ENCODE measurements at places on chromosomes 12 and 14.

DNA sequence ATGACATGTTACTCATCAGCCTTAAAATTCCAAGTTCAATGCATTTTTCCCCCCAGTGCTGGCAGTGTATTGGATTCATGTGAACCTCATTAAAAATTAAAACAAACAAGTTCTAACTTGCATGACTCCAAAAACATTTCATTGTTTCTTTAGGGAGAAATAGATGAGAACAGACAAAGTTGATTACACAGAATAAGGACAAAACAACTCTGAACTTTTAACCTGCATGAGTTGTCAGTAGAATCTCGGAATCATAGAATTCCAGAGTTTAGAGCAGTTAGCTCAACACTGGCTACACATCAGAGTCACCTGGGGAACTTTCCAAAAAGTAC is 127.5 kb downstream of the TMX1 start:
- DNase-seq: no peak

DNA sequence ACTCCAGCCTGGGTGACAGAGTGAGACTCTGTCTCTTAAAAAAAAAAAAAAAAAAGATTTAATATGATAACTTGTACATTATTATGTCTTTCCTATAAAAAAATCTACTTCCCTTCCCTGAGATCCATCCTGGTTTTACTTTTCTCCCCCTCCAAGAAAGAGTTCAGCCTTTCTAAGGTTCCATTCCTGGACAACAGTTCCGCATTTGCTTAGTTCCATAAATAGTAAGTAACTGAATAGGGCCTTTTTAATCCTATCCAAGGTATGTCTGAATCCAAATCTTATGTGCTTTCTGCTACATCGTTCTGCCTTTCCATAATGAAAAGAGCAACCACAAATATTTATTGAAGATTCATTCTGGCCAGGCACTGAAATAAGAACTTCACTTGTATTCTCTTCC is 187.8 kb downstream of the DACT1 start:
- DNase-seq: no peak

DNA sequence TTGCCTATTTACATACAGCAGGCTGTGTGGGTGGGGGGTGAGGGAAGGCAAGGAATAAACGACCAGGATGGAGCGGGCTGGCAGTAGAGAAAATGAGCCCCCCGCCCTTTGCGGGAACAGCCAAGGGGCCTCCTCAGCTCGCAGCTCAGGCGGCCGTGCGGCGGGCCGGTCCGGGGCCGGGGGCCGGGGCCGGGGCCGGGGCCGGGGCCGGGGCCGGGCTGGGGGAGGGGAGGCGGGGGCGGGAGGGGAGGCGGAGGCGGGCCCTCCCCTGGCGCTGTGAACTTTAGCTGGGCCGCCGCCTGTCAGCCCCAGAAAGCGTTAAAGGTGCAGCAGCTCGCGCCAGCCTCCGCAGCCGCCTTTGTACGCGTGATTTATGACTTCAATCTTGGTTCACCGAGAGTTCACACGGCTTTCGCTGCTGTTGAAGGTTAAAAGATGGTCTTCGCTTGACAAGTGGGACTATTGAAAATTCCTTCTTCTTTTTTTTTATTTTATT is 28.8 kb downstream of the HOXC4 start:
- DNase-seq: peak; percentile 29

GRCh38 chr12:14607568-14607967 is 39.9 kb upstream of the PLBD1 start:
- no peak for DNase-seq

DNA sequence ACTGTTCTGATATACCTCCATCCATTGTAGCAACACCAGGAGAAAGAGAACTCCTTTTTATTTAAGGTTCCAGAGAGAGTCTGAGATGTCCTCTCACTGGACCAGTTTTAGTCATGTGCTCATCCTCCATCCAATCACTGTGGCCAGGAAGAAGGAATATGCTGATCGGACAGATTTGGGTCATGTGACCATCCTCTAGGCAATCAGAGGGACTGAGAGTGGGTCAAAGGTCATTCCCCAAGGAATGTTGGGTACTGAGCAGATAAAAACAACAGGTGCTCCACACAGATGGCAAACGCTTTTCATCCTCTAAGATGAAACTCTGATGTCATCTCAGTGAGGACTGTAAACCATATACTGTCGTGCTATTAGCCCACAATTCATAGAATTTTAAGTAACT is 28.8 kb upstream of the RPH3A start:
- DNase-seq: no peak

DNA sequence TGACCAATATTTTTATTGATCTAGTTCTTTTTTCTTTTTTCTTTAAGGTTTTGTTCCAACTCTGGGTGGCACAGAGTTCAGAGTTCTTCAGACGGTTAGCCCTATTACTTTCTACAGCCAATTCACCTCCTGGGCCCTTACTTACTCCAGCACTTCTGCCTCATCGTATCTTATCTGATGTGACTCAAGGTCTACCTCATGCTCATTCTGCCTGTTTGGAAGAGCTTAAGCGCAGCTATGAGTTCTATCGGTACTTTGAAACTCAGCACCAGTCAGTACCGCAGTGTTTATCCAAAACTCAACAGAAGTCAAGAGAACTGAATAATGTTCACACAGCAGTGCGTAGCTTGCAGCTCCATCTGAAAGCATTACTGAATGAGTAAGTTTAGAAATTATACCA is 64.7 kb downstream of the VEZT start:
- DNase-seq: no peak

GRCh38 chr12:24255920-24256665 is 306.6 kb upstream of the SOX5 start:
- DNase-seq: no peak

- no peak for DNase-seq
Observed at GRCh38 chr14:56878766-56879165, 68.5 kb upstream of the OTX2 start.

GRCh38 chr12:66446276-66446675 is 144.0 kb downstream of the HELB start:
- no peak for DNase-seq

- no peak for DNase-seq
Observed at GRCh38 chr12:34396861-34397590, 374.7 kb downstream of the ALG10 start.

GRCh38 chr12:51721282-51721940 is 127.1 kb downstream of the FIGNL2 start:
- DNase-seq: peak; percentile 12

DNA sequence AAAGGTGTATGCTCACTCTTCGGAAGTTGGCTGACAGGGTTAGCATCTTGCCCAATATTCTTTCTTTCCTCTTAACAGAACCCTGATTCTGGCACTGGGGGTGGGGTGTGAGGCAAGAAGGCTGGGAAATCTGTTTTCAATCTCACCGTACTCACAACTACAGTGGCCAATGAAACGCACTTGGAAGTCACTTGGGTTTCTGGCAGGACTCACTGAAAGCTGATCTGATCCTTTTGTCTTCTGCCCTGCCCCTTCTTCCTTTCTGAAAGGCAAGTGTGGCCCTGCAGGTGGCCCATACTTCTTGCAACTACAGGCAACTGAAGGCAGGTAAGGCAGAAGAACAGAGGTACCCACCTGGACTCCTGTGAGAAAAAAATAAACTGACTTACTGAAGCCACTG is 106.9 kb downstream of the STXBP6 start:
- DNase-seq: no peak

DNA sequence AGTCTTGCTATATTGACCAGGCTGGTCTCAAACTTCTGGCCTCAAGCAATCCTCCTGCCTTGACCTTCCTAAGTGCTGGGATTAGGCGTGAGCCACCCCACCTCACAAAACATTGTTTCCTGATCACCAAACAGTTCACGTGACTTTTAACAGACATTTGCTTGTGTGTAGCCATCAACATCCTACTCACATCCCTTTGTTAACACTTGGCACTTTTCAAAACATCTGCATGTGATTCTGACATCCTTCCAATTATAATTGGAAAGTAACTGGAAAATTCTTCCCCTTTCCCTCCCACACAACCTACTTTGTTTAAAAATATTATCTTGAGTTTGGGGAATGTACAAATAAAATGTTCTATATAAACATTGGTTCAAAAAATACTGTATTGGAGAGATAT is 317.9 kb downstream of the PCNX1 start:
- no peak for DNase-seq

DNA sequence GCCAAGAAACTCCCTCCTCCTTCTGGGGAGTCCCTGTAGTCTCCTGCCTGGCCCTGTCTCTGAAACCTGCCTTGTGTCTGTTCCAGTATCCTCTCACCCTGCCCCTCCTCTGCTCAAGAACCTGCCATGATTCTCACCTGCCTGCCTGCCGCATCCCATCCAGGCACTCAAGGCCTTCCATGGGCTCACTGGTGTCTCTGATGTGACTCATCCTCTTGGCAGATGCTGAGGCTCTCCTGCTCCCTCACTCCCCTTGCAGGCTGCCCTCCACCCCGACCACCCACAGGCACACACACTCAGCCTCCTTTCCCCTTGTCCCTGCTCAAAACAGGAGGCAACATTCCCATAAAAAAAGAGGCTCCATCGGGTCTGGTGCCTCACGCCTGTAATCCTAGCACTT is 5.8 kb upstream of the BEGAIN start:
- no peak for DNase-seq

DNA sequence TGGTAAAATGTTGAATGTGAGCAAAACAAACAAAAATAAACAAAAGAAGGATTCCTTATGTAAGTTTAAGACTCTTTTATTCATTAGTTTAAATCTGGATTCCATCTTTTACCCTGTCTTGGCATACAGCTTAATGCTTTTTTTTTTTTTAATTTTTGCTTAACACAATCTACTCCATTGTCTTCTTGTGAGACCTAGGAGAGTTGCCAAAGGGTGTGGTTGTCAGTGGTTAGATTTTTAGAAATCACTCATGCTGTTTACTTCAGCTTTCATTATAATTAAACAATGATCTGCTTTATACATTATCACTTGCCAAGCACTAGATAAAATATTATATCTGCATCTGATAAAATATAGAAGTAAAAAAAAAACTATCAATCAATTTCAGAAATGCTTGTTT is 77.7 kb upstream of the KITLG start:
- DNase-seq: no peak

GRCh38 chr14:58637391-58638230 is at the start of gene DACT1:
DACT1 (plus strand) TSS chr14:58637962; CDS start chr14:58638203, 241 bp downstream.
- peak; percentile 5 for DNase-seq

DNA sequence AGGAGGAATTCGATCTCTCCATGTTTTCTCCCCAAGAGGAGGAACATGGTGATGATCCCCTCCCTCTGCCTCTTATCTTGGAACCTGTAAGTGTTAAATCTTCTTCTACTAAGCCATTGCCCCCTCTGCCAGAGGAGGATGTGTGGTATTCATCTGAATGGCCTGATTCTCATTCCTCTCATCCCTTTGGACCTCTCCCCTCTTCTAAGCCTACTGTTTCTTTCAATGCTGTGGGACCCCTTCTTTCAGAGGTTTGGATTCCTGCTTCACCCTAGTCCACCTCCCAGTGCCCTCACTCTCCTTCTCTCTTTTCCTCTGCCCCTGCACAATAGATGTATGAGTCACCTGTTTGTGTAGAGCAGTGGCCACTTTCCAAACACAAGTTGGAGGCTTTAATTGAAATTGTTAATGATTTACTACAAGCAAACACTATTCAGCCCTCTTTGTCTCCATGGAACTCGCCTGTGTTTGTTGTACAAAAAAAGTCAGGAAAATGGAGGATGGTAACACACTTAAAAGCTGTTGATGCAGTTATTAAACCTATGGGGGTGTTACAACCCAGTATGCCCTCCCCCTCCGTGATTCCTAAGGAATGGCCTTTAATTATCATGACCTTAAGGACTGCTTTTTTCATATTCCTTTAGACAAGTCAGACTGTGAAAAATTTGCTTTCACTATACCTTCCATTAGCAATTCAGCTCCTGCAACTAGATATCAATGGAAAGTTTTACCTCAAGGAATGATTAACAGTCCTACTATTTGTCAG is 192.1 kb upstream of the ALG10B start:
- no peak for DNase-seq

DNA sequence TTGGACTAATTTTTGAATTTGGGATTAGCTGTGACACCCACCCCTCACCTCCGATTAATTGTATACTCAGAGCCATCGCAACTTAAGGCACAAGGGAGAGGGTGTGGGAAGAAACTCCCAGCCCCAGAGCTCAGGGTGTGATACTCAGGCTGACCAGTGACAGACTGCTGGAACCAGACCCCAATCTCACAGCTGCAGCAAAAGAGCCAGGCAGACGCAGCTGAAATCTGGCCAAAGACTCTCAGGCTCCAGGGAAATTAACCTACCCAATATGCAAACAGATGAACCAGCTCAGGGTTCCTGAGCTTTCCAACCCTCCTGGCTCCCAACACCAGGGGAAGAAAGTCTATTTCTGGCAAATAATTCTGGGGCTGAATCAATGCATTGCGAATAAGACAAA is 30.5 kb downstream of the ANAPC7 start:
- DNase-seq: no peak

DNA sequence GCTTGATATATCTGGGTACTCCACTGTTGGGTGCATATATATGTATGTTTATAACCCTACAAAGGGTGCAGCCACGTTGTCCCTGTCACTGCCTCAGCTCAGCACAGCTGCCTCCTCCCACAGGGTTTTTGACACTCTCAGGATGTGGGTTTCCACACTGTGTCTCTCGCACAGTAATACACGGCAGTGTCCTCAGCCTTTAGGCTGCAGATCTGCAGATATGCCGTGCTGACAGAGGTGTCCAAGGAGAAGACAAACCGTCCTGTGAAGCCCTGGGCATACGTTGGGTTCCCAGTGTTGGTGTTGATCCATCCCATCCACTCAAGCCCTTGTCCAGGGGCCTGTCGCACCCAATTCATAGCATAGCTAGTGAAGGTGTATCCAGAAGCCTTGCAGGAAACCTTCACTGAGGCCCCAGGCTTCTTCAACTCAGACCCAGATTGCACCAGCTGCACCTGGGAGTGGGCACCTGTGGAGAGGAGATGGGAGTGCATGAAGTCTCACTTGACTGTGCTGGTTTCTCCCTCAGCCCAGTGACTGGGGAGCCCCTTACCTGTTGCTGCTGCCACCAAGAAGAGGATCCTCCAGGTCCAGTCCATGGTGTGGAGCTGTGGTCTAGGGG is 498.7 kb downstream of the TMEM121 start:
- DNase-seq: peak; percentile 38

DNA sequence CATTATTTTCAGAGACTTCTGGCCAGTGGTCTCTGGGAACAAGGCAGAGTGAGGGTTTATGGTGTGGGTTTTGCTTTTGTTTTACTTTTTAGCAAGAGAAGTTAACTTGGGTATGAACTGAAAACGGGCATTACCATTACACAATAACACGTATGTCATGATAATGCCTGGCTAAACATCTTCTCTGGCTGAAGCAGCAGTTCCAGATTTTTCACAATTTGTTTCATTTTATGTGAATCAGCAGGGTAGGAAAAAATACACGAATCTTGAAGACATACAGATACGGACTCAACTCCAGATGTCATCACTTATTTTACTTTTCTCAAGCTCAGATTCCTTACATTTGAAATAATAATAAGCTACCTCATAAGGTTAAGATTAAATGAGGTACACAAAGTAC is 2.5 kb upstream of the PCNX4 start:
- no peak for DNase-seq

Measured in activated gamma-delta T cell treated with anti-CD3 and anti-CD28 coated beads, Interleukin-2, amount 50 U/mL, for 16 hours (primary cell).